ENCODE measurements at places on chromosomes 5 and 9. TPM values are rescaled to one million over a fixed set of nuclear protein-coding genes. Genes with fewer than 3 reads are reported as not detected.

The PCDHB16 gene
- total RNA-seq = 0.75 TPM

The CENPH gene
- 25.2 TPM for total RNA-seq

The C1QTNF2 gene
- 0.21 TPM for total RNA-seq

The INSL4 gene
- 0.13 TPM for total RNA-seq

The ORM2 gene
- total RNA-seq = not detected

The SLC34A1 gene
- total RNA-seq = 0.19 TPM

The NEUROG1 gene
- not detected for total RNA-seq

DNA sequence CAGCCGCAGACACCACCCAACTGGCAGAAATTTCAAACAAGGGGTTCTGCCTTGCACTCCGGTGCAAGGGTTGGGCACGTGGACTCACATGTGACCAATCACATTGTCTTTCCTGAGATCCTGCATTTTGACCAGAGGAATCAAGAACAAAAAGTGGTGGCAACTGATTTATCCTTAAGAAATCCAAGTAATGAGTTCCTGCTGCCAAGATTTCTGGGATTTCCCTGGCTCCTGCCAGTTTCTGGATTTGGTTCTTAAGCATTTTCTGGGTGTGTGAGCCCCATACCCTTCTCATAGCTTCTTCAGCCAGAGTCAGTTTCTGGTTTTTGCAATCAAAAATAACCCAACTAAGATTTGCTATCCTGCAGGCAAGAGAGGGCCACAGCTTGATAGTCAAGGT, 17.4 kb upstream of the KCNIP1 start:
- DNase-seq = no peak

DNA sequence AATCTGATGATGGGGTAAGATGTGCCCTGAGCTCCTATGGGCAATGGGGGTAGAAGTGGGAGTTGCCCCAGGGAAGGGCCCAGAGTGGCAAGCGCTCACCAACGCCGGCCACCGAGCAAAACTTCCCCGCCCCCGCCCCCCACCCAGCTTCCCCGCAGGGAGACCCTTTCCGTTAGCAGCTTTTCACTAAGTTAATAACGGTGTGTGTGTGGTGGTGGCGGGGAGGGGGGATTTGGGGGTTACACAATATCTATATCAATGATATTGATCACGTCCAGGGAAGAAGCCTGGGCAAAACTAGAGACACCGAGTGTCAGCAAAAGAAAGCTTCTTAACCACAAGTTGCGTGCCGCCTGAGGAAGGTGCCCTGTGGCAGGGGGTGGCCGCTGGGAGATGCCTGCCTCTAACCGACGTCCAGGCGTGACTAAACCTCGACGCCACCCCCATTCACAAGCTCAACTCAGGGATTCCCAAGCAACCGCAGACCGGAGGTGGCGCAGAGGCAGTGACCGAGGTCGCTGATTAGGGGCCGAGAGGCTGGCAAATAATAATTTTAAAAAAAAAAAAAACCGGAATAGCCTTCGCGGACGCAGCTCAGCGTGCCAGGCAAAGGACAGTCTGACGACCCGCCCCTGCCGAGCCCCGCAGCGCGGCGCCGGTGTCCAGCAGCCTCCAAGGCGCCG, 222.6 kb downstream of the MEF2C start:
- no peak for DNase-seq

DNA sequence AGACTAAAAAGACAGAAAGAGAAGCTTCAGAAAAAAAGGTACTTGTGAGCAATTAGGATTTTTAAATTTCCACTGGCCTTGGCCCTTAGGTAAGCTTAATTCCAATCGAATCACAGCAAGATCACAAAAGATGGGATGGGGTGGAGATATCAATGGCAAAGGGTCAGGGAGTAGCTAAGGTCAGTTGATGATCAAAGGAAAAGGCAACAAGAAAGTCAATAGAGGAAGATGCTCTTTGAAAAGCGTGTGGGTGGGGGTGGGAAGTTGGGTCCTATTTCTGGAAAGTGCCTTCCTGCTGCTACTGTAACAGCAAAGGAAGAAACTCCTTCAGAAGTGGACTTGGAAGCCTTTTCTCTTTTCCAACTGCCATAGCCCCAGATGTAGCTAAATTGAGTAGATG, 7.3 kb downstream of the C1QTNF3 start:
- DNase-seq = no peak

DNA sequence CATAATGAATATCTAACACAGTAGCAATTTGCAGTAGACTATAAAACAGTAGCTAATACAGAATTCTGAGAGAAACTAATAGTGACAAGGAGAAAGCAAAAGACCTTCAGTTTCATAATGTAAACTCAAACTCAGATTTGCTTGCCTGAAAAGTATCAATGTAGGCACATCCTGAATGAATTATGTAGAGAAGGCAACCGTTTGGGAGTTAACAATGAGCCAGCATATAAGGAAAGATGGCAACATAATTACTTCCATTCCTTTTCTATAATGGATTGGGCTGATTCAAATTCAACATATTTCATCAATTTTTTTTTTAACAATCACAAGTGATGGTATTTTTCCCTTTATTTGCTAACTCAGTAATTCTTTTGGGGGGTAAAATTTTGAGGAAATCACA, 261.6 kb downstream of the SEMA5A start:
- DNase-seq = no peak

Data from SK-MEL-5 (cell line).